ENCODE measurements at places on chromosomes 1 and 21.
A peak's percentile ranks its signal among the peaks of the same experiment; 100 is the strongest.

- no peak for DNase-seq
These were observed 35.7 kb downstream of the EDN2 start for GRCh38 chr1:41448821-41449220.

DNA sequence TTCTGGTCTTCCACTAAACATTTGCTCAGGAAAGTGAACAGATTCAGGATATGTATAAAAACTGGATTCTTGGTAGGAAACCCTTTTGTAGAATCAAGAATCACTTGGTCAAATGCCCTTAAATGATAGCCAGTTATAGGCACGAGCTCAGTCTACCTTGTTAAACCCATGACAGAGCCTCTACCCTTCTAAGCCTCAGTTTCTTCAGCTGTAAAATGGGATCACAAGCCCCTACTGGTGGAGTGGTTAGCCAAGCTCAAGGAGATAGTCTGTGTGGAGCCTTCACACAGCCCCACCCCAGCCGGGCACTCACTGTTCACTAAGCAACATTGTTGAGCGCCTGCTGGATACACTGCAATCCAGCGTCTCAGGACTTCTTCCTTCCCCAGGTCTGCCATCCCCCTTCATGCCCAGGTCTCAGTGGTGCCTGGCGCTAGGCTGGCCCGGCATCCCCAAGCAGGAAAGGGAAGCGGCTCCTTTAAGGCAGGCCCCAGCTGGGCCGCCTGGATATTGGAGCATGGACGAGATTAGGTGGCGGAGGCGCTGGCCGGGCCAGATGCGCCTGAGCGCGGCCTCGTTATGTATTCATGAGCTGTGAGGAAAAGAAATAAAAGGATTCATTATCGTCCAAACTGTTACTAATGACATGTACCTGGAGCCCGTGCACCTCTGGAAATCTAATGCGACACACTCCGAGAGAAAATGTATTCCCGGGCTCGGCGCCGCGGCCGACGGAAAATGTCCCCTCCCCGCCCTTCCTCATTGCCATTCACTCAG, 75.6 kb downstream of the TAS1R2 start:
- no peak for DNase-seq

GRCh38 chr1:82057011-82057410, 256.3 kb downstream of the ADGRL2 start:
- no peak for DNase-seq

GRCh38 chr1:73781251-73781650, 416.7 kb downstream of the LRRIQ3 start:
- DNase-seq: peak; percentile 39

DNA sequence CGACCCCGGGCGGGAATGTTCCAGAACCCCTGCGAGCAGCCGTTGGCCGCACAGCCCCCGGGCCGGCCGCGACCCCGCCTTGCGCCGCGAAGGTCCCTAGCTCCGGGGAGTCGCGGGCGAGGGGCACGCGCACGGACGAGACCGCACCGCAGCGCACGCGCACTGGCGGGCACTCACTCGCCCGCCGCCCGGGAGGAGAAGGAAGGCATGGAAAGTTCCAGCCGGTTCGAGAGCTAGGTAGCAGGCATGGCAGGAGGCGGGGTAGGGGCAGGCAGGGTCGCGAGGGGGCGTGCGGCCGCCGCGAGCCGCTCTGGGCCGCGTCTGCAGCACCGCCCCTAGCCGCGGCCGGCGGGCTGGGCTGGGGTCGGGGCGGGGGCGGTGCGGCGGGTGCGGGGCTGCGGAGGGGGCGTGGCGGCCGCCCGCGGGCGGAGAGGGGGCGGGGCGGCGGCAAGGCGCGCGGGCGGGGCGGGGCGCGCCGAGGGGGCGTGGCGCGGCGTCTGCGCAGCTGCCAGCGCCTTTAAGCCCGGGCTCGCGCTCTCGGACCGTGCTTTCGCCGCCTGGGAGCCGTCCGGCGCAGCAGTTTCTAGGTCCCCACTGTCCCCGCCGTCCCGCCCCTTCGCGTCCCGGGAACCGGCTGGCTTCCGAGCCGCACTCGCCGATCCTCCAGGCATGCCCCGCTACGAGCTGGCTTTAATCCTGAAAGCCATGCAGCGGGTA, at the start of the genes MRPS6 and SLC5A3:
Gene MRPS6, plus strand, starts transcription at position 547 of the 717 bp plus-strand sequence. Its CDS starts 123 bp downstream, at position 670.
Gene SLC5A3, plus strand, starts transcription at position 547 of the 717 bp plus-strand sequence. CDS start 21,621 bp downstream, outside the sequence.
- peak; percentile 78 for DNase-seq

DNA sequence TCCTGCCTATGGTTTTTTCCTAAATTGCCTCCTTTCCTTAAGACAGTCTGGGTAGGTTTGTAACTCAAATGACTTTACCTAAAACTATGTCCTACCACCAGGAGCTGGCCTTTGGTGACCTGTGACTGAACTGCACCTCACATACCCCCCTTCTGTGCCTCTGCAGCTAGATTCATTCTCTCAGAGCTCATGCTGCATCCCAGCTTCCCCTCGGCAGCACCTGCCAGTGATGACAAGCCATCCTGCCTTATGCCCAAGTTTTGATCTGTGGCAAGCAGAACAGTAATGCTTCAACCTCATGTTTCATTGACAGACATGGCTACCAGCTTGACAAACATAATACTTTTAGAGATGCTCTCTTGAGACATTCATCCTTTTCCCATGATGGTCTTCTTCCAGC, 141.9 kb downstream of the TSEN15 start:
- DNase-seq: no peak

GRCh38 chr1:31112266-31112935, 46.9 kb upstream of the PUM1 start:
- no peak for DNase-seq

DNA sequence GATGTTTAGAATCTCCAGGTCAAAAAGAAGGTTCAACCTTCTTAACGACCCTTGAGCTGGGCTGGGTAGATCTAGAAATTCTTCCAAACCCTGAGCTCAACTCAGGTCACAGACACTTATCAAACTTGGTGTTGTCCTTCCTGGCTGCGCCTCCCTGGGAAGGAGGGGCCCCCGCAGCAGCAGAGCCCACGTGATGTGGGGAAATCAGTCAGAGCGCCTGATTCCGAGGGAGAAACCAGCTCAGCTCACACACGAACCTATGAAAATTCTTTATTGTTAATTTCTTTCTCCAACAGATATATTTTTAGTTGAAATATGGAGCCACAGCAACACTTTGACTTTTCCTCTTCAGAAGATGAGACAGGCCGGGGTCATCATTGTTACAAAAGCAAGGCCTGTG, 24.3 kb upstream of the CLSTN1 start:
- peak; percentile 85 for DNase-seq

DNA sequence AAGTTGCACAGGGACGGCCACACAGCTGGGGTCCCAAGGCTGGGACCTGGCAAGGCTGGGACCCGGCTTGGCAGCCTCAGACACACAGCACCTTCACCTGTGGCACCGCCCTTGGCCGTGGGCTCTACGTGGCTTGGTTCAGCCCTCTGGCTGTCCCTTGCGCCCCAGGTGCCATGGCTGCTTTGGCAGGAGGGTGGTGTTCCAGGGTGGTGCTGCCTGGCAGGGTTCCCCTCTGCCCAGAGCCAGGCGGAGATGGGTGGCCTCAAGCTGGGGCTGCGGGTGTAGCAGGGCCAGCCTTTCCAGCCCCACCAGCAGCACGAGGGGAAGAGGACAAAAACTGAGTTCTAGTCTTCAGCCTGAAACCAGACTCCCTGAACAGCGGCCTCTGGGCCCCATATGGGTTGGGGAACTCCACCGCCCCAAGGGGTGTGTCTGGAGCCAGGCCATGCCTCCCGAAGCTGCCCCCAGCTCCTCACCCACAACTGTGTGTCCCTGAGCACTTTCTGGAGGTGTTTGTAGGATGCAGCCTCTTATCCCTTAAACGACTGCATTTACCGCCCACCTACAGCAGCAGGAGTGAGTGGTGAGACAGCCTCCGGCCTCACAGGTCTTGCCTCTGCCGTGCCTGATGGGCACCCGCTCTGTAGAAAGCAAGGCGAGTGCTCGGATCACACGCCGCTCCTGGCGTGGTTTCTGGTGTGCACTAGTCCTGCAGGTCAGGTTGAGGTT, 92.3 kb downstream of the PDE9A start:
- no peak for DNase-seq

- peak; percentile 45 for DNase-seq
These were observed 389.9 kb downstream of the SMYD3 start for GRCh38 chr1:246117066-246117791.

GRCh38 chr1:199042193-199042592, 403.4 kb downstream of the PTPRC start:
- DNase-seq: no peak

DNA sequence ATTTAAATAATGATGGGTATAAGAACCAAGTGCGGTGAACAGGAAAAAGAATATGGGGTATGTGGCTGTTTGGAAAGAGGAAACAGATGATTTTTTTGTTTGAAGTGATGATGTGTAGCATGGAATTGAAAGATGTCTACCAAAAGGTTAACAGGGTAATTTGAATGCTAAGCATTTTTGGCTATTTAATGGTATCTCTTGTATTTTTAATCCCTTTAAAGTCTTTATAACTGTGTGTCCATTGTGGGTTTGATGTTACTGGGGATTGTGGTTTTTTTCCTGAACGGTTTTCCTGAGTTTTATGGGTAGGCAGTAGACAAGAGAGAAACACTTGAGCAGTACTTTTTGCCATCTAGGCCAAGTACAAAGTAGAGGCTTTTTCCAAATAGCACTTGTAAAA, 63.2 kb downstream of the PRDM2 start:
- DNase-seq: no peak

DNA sequence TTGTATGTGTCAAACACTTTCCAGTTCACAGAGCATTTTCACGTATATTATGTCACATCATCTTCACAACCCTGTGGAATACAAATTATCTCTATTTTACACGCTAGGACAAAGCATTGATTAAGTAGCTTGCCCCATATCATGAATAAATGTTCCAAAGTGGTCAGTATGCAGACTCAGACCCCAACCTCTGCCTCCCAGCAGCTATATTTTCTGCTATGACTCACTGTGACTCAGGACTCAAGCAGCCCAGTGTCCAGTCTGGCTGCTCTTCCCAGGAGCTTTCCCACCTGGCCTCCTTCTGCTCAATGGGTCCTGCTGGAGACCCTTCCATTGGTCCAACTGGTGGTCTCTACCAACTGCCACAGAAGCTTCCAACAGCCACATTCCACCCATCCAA, 56.0 kb upstream of the RAP1A start:
- DNase-seq: no peak

- DNase-seq: peak; percentile 78
These were observed 1.3 kb upstream of the FGGY start for GRCh38 chr1:59295618-59296017.

DNA sequence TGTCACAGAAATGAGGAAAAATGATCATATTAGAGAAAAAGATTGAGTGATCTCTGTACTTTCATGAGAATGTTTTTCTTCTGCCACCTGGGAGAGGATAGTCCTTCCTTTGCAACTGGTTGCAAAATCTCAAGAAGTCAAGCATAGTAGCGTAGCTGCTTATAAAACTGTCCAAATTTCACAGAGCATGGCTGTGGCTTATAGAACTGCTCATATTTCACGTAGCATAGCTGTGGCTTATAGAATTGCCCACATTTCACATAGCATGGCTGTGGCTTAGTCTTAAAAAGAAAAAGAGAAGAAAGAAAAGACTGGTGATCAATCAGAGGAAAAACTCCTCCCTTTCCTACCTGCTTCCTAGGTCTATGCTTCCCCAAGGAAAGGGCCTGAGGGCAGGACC, 329.5 kb downstream of the SIPA1L2 start:
- no peak for DNase-seq

GRCh38 chr21:31403596-31404333, 59.7 kb upstream of the TIAM1 start:
- no peak for DNase-seq

- DNase-seq: no peak
These were observed 114.6 kb downstream of the NBPF12 start for GRCh38 chr1:147052677-147053076.

- DNase-seq: no peak
These were observed 451.0 kb upstream of the RGS18 start for GRCh38 chr1:191707288-191707687.

GRCh38 chr1:87263785-87264184, 64.9 kb upstream of the LMO4 start:
- DNase-seq: no peak

DNA sequence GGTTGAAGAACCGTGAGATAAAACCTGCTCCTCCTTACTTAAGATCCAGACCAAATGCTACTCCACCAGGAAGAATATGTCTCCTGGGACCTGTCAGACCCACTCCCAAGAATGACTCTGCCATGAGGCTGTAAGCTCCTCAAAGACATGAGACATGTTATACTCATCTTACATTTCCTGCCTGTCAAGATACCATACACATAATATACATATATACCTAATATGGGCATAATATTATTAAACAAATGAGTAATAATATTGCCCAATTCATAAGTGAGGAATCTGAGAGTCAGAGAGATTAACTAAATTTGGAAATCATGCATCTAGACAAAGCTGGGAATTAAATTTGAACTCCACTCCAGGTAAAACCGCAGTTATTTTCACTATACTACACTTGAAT, 634.9 kb downstream of the LMO4 start:
- DNase-seq: no peak

- no peak for DNase-seq
These were observed 42.6 kb downstream of the LMX1A start for GRCh38 chr1:165313903-165314302.

- no peak for DNase-seq
These were observed 17.7 kb downstream of the CD1E start for GRCh38 chr1:158371188-158371953.

DNA sequence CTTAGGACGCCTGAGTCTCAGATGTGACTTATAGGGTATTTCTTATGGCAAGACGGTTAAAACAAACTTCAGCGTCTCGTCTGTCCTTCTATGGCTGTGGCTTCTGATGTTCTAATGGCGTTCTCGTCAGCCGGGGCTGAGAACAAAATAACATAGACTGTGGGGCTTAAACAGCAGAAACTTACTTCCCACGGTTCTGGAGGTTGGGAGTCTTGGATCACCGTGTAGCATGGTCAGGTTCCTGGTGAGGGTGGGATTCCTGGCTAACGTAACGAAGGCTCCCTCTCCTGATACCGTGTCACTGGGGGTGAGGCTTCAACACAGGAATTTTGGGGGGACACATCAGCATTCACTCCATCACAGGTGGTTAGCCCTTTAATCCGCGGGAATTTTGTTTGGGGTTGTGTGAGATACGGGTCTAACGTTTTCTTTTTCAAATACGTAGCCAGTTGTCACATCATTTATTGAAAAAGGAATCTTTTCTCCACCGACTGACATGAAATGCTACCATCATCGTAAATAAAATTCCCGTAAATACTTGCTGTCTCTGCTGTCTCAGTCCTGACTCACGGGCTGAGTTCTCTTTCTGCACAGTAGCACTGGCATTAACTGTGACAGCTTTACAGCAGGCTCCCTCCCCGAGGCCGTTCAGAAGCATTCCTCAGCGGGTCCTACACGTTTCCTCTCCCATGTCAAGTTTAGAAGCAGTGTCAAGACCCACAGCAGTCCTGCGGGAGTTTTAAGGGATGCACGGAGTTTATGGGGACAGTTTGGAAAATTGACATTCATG, 8.1 kb upstream of the POFUT2 start:
- no peak for DNase-seq

GRCh38 chr1:108208724-108209446, 8.7 kb upstream of the SLC25A24 start:
- no peak for DNase-seq

- DNase-seq: no peak
These were observed 19.7 kb downstream of the BRINP2 start for GRCh38 chr1:177190308-177190970.

Data from small intestine (tissue), 16 donors.